ENCODE measurements at places on chromosomes 11 and 22. TPM values are rescaled to one million over a fixed set of nuclear protein-coding genes. Genes with fewer than 3 reads are reported as not detected.

Gene MS4A14
- not detected for total RNA-seq

Gene HDHD5
- 55.8 TPM for total RNA-seq

Gene IGSF22
- not detected for total RNA-seq

Gene RTN4R
- total RNA-seq: 0.43 TPM

Gene NCR3LG1
- 0.21 TPM for total RNA-seq

All from ascending aorta (tissue), 2 donors.